ENCODE measurements at places on chromosomes 3 and 15.
A peak's percentile ranks its signal among the peaks of the same experiment; 100 is the strongest.

DNA sequence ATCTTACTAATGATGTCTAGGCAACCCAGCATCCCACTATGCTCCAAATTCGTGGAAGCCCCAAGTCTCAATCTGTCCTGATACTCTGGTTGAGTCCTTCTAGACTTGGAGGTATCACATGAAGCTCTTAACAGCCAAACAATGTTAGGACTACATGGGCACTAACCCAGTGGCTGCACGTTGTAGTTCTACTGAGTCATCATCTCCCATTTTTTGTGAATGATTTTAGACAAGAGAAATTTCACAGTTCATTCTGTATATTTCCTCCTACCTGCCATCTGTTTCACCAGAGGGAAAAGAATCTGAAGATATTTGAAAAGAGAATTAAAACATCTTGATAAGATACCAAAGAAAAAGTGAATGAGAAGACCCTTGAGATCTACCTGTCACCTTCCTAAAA lies 9.8 kb upstream of the WWTR1 start:
- no peak for DNase-seq

DNA sequence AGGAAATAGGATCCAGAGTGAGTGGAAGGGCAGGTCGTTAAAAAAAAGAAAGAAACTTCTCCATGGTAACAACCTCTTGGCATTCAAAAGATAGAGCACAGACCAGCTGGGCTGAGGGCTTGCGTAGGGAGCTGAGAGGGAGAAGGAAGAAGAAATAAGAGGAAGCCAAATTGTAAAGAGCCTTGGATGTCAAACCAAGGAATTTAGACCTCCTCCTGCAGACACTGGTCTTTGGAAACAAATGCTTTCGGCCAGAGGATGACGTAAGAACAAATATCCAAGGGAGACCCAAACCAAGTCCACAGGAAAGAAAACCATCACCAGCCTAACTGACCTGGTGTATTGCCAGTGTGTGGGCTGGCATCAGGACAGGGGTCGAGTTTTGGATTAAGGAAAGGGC lies 155.2 kb downstream of the UACA start:
- DNase-seq, result no peak

GRCh38 chr3:53941184-53941583 lies 49.5 kb upstream of the SELENOK start:
- DNase-seq, result no peak

GRCh38 chr3:156176048-156176447 lies 55.7 kb downstream of the KCNAB1 start:
- DNase-seq, result no peak

GRCh38 chr3:37833302-37834186 lies 28.1 kb upstream of the CTDSPL start:
- no peak for DNase-seq

DNA sequence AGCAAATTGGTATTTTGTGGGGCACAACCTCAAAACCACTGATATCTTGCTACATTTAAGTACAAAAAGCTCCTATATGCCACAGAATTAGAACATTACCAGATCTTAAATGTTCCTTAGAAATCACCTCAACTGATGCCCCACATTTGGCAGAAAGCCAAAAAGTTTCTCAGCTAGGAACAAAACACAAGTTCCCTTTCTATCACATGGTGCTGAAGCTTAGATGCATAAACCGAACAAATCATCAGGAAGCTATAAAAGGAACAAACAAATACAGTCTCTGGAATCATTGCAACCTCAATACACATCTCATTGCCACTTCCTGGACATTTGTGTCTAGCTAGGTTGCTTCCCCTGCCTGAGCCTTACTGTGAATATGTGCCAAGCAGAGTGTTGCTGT lies 492.6 kb downstream of the LPP start:
- no peak for DNase-seq

DNA sequence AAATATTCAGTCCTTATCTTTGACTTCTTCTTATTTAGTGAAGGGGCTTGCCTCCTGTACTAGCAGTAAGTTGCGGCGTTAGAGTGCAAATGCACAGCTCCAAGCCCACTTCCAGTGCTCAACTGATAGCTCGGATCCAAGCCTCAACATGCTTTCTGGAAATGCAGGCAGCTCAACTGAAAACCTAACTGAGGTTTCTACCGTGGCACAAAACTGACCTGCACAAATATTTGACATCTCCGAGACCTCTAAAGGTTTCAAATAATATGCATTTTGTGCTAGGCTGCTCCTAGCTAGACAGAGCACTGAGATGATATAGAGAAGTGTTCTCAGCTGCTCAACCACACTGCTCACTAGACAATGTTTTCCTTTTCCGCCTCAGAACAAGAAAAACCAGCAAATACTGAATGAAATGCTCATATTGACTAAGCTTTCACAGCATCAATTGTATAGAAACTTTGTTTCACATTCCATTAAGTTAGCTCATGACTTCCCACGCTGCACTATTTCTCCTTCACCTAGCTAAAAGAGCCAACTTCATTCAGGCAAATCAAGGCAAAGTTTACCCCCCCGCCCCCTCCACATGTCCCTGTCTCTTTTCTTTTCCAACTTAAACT lies 822 bp downstream of the ZNF385D start:
- DNase-seq, result no peak

DNA sequence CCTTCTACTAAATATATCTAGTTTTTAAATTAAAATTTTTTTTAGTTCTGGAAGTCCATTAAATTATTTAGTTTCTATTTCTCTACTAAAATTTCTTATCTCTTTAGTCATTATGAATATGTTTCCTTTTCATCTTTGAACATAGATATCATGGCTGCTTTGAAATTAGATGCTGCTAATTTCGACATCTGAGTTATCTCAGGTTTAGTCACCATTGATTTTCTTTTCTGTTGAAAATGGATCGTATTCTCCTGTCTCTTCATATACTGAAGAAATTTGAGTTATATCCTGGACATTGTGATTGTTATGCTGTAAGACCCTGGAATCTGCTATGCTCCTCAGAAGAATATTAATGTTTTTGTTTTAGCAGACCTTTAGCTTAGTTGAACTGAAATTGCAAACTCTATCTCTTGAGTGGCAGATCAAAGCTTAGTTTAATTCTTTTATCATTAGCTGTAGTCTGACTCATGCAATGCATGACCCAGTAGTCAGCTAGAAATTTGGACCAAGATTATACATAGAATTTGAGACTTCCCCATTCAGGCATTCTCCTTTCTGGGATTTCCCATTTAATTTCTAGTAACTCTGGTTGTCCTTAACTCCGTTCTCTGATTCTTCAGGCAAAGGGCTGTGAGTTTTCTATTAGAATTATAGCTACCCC lies 439.8 kb upstream of the IL12A start:
- no peak for DNase-seq

DNA sequence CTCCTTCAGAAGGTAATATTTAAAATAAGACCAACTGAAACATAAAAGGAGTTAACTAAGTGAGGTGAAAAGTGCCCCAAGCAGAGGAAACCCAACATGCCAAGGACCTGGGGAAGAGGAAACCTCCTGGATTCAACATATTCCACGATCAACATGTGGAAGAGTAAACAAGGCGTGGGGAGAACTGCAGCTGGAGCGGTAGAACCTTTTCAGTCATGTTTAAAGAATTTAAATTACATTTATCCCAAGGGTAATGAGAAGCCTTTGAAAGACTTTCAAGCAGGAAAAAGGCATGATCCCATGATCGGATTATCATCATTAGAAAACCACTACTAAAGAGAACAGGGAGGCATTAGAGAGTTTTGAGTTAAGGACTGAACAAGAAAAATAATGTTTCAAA lies 330.7 kb downstream of the FHIT start:
- no peak for DNase-seq

DNA sequence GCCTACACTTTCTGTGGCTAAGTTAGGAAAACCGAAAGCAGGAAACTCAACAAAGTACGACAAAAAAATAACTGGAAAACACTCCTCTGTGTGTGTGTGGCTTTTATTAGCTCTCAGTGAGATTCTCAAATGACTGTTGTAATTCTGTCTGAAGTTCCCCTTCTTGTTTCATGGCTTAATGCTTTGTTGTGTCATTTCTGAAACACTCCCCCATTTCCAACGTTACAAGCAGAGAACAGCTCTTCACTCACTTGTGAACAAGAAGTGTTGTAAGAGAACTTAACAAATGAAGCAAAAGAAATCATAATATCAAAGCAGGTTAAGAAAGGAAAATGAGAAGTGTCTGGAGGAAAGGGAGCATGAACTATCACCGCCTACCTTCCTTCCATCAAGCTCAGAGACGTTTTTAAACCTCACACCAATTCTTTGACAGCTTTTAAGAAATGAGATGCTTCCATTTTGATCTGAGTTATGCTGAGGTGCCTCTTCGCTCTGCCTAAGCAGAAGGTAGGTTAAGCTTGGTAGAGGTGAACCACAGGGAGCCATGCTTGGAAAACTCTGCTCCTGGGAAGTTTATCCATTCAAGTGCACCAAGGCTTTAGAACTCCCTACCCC lies 12.4 kb upstream of the SEC62 start:
- DNase-seq, result no peak

DNA sequence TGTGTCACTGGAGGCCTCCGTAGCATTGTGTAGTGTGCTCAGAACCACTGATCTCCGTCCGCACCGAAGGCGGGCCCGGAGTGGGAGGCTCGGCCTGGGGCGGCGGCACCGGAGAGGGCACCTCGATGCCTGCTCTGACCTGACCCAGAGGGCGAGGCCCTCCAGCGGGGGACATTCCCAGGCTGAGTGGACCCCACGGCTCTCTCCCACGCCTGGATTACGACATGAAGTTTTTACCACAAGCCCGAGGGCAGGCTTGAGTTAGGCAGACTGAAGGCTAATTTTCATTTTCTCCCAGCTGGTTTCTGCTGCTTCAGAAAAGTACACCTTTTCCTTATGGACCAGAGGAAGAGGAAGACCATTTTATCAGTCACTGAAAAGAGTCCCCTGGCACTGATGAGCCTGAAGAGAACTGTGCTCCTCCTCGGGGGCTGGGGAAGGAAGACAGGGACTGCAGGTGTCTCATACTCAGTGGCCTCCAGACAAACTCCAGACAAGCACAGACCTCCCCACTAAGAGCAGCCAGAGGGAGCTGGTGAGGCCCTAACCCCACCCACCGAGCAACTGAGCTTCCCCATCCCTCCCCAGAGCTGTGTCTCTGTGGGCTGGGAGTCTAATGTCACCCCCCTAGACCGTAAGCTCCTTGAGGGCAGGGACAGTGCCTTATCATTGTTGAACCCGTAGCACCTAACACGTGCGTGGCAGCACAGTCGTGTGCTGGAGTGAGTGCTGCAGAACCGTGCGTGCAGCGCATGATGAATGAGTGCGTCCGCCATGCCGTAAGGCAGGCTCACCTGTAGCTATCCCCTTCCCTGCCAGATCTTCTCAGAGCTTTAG lies 74.5 kb upstream of the BLM start:
- DNase-seq, result no peak

DNA sequence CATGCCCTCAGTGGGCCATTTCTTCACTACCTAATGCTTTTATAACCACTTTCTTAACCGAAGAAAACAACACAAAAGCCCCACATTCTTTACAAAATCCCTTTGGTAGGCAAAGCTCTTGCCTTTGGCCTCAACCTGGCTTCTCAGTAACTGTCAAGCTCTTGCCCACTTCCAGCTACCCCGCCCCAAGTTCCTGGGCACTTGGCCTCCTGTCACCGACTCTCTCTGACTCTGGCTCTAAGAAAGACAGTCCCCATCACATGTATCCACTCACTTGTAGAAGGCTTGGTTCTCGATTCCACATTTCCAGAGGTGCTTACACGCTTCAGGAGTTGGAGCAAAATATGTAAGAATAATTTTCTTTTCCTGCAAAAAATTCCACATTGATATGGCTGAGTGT lies 61.1 kb downstream of the WDR76 start:
- no peak for DNase-seq

- no peak for DNase-seq
Observed at GRCh38 chr3:59321881-59322540, 272.2 kb upstream of the CFAP20DC start.

- DNase-seq, result no peak
Observed at GRCh38 chr3:156655819-156656550, 18.4 kb upstream of the TIPARP start.

DNA sequence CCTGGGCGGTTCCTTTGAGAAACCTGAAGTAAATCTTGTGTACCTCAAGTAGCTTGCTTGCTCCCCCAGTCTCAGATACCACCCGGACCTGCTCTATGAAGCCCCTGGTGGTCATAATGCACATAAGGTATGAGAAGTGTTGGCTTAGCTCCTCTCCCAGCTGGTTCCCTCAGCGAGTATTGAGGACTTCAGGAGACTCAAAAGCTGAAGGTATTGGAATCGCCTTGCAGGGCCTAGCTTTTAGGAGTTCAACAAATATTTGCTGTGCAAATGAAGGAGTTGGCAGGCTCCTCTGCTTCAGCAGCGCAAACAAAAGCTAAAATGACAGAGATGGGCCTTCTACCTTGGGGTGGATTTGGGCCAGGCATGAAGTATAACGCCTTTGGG lies 1.7 kb downstream of the CMTM8 start:
- DNase-seq, result peak; percentile 51

DNA sequence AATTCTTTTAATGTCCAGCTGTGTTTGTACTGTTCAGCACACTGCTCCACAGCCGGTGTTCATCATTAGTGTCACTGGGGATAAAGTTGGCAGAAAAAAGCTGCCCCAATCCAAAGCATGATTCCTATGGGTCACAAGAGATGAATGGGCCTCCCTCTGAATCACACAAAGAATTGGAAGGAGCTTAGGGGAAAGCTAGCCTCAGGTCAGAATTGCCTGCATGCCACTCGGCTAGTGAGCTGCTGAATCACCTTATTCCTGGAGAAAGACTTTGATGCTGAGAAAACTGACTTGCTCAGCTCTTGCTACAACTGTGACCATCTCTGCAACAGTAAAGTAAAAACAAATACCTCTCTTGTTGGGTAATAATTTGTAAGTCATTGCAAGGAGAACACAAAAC lies 3.5 kb downstream of the CCK start:
- no peak for DNase-seq

GRCh38 chr15:29207027-29207757 lies 62.4 kb downstream of the NSMCE3 start:
- DNase-seq, result no peak

GRCh38 chr3:162138509-162138908 lies 641.9 kb downstream of the OTOL1 start:
- no peak for DNase-seq

DNA sequence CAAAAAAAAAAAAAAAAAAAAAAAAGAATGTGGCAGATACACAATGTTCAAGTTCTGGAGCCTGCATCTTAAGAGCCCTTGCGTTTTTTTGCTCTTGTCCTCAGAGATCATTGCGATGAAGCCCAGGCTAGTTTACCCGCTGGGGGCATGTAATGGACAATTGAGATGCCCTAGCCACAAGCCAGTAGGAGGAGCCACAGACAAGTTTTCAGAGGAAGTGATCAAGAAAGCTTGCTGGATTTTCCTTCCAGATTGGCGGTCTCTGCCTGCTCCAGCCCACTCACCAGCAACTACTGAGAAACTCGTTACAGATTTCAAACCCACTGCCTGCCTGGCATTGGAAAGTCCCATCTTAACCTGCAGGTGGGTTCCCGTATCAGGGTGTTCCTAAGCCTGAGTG lies 192.1 kb upstream of the EOMES start:
- DNase-seq, result no peak

- no peak for DNase-seq
Observed at GRCh38 chr3:159898147-159898546, 90.5 kb upstream of the IL12A start.

DNA sequence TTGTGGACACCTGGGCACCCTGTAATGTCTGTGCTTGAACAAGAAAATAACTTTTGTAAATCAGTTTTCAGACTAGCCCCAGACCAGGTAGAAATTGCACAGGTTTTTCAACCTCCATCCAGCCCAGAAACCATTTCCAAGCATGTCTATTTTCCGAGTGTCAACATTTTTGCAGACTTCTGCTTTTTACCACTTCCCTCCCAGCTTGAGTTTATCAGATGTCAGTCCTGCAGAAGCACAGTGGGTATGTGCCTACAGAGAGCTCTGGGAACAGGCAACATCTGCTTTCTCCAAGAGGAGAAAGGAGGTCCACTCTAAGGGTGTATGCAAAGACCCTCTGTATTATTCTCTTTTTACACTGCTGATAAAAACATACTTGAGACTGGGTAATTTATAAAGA lies 83.9 kb downstream of the LRRK1 start:
- no peak for DNase-seq

Measured in stimulated activated CD4-positive, alpha-beta T cell treated with anti-CD3 and anti-CD28 coated beads, Interleukin-2, amount 100 ng/mL, for 24 hours (primary cell).